NCI-H446 treated with DMSO at 0.1 percent for 48 hours (cell line): ENCODE measurements at places on chromosomes 4 and X.
A peak's percentile ranks its signal among the peaks of the same experiment; 100 is the strongest.

DNA sequence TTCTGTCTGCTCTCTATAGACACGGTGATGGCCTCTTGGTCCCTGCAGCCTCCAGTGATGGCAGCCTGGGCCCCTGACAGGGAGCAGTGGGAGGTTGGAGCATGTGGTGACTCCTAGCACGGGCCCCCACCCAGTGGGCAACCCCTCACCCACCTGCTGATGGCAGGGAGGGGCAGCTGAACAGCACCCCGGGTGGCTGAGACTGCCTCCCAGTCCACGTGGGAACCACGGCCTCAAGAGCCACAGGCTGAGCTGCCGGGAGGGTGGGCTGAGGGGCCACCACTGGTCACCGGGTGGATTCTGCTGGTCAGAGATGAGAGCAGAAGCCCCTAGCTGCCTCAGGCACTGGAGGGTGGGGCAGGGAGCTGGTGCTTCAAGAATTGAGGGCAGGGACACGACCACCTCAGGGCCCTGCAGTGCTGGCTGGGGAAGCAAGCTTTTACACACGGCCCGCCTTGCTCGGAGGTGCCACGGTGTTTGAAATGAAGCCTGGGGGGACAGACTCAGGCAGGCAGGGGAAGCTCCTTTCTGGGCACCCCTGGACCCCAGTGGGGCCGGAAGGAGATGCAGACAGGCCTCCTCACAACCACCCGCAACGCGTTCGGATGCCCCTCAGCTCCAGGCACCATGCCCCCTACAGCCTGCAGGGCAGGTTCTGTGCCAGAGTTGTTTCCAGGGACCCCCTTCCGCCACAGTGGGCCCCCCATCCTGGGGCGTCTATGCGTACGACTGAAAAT is 6.3 kb upstream of the HAUS3 start:
- DNase-seq = no peak

GRCh38 chr4:34619531-34620162 is 1624.7 kb downstream of the ARAP2 start:
- no peak for DNase-seq

- no peak for DNase-seq
Measured at GRCh38 chr4:12139296-12139695, 710.6 kb upstream of the HS3ST1 start.

DNA sequence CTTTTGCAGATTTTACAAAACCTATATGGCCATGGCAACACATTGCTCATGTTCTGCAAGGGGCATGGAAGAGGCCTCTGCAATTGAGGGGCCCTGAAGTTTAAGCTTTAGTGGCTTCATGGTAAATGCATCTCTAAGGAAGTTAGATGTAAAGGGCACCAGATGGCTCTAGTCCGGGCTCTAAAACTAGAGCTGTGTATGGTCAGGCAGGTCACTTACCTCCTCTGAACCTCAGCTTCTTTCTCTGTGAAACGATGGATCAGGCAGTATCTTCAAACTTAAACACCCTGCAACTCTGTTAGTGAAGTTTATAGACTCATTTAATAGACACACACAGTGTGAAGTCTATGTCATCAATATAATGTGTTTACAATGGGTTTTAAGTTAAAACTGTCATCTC is 10.0 kb downstream of the MAGEB17 start:
- DNase-seq = no peak

- no peak for DNase-seq
Measured at GRCh38 chr4:47088298-47088697, 56.9 kb downstream of the GABRB1 start.

DNA sequence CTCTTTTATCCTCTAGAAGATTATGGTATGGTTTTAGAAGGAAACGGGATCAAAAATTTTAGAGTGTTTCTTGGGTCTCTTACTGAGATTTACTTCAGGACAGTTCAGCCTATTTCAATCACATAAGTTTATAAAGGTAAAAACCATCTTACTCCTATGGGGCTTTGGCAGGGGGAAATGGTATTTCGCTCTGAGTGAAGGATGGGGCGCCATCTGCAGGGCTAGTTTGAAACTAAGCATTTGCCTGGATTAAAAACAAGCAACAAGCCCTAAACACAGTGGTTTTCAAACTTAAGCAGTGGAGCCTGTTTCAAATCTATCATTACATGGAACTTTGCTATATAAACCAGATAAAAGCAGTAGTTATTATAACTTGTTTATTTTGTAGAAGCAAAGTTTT is 361.5 kb upstream of the FMR1 start:
- no peak for DNase-seq

DNA sequence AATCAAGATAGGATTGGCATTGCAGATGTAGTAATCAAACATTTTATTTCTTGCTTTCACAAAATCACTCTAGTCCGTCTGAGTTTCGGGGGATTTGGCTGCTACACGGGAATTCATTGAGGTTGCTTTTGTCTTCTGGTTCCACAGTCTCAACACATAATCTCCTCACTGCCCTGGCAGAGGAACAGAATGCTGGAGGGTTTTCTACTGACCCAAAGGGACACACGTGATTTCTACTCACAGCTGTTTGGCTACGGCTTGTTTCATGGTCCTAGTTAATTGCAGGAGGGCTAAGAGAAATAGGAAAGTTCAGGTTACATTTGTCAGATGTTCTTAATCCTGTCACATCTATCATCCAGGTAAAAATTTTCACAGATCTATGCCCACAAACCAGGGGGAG is 1811.6 kb downstream of the ARAP2 start:
- no peak for DNase-seq

GRCh38 chr4:157217708-157218107 is 2.8 kb upstream of the GRIA2 start:
- DNase-seq = peak; percentile 22

- no peak for DNase-seq
Measured at GRCh38 chr4:98739751-98740150, 81.3 kb upstream of the TSPAN5 start.

DNA sequence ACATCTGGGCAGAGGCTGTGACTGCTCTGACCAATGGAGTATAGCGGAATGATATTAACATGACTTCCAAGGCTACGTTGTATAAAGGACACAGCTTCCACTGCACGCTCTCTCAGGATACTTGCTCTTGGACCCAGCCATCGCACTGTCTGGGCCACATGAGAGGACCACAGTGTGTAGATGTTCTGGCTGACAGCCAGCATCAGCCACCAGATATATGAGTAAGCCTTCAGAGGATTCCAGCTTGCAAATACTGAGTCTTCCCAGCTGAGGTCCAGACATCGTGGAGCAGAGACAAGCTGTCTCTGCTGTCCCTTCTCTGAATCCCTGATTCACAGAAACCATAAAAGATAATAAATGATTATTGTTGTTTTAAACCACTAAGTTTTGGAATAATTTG is 146.8 kb upstream of the USP9X start:
- DNase-seq = no peak

DNA sequence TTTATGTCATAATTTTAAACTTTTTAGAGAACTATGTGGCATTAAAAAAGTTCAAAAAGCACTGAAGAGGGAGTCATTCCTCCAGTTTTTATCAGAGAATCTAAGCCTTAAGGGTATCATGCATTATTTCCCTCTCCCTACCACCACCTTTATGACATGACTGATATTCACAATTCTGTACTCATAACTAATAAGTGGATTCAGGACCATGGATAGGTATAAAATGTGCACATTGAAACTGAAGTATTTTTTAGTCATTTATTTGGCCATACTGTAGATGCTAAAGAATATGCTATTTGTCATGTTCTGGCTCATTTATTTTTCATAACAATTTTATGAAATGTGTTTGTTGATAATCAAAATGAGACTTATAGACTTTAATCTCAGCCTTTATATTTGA is 897.5 kb upstream of the AGA start:
- no peak for DNase-seq

DNA sequence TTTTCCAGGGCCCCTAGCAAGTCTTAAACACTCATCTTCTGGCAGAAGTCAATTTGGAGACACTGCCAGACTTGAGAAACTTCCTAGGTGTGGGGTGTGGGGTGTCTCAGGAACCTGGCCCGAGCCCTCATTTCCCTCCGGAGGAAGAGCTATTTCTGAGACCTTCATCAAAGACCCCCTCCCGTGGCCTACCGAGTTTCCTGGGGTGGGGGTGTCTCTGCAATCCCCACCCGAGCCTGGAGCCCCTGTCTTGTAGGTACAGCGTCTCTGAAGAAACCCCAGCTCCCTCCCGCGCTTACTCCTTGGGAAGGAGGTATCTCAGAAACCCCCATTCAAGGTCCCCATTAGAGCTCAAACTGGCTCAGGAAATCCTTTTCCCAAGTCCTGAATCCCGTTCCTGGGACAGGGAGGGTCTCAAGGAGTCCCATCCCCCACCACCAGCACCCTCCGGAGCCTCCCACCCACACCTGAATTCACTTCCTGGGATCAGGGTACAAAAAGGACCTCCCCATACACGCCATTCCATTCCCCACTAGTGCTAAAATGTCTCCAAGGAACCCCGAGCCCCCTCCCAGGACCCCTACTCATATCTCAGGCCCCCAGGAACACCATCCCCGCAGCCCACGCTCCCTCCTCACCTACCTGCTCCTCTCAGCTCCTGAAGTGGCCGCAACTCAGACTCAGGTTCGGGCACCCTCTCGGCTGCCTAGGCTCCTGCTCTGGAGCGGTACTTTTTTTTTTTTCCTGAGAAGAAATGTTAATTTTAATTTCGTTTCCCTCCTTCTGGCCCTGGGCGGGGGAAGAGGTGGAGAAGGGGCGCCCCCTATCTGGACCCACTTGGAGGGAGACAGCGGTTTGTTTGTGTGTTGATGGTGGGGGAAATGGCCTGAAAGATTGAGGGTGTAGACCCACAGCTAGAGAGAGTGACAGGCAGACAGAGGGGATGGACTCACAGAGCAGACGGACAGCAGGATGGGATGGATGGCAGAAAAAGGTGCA is 1.1 kb downstream of the SLC38A5 start:
- no peak for DNase-seq

DNA sequence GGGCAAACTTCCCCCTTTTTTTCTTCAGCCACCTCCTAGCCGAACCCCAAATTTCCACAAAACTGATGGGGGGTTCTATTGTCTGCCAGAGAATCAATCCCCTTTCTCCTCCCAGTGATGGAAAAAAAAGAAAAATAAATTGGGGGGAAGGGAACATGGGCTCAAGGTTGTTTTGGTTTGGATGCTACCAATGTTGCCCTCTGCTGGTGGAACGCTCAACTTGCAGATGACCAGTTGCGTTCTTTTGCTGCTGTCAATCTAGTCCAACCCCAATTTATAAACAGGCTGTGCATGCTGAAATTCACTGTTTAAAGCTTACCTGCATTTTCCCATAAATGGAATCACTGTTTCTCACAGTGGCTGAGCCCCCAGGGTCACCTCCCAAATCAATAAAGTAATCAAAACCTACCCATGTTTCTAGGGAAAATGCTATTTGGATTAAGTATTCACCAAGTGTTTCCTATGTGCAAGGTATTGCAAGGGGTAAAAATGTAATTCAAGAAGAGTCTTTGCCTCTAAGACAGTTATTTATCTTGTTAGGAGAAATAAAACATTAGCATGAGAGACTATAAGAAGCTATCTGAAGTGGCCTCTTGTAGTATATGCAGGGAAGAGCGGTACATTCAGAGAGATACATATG is 116.7 kb upstream of the TMEM164 start:
- DNase-seq = no peak

DNA sequence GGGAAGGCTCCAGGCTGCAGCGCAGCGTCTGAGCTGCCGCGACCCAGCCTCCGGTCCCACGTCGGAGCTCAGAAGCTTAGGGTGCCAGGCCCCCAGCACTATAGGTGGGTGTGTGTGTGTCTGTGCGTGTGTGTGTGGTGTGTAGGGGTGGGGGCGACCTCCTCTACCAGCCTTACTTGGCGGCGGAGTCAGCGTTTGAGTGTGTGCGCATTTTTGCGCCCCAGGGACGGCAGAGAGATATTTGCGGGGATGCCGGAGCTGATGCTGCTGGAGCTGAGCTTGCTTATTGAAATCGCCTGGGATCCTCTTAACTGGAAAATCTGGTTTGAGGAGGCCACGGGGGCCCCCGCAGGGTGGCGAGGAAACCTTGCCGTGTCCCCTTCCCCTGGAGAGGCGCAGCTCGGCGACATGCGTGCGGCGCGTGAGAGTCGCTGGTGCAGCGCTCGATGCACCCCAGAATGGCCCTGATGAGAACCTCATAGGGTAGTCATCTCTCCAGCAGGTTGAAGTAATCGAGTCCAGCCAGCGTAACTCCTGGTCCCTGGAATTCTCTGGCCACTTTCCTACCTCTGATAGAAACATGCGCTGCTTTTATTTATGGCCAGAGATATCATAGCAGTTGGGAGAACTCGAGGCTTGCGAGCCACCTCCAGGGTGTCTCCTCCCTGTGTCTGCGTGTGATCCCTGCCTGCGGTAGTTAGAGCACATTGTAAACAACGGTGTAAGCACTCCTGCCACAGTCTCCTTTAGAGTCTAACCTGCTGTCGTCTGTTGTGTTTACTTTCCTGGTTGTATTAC is 2.7 kb downstream of the ADGRL3 start:
- no peak for DNase-seq

- DNase-seq = no peak
Measured at GRCh38 chr4:7132730-7133582, 59.4 kb upstream of the SORCS2 start.

GRCh38 chr4:107801766-107802211 is 22.9 kb upstream of the SGMS2 start:
- no peak for DNase-seq
